Left hindlimb (tissue), 1 donor: ENCODE measurements at places on chromosomes 16 and 17.

DNA sequence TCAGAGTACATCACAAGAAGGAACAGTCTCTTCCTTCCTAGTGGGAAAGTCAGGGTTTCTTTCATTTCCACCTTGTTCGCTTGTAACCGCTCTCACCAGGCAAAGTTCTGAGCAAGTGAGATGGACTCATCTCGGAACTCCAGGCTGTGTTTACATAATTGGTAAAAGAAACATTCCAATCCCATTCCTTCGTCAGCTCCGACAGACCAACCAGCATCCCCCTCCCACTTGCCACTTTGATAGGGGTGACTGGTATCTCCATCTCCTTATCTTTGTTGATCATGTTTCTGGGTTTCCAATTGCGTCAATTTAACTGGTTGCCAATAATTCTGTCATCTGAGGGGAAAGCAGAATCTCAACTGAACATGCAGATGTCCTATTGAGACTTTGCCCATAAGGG lies 36.8 kb upstream of the LYRM9 start:
- DNase-seq, result no peak

- no peak for DNase-seq
Measured at GRCh38 chr17:75352079-75352569, 53.4 kb downstream of the GRB2 start.

DNA sequence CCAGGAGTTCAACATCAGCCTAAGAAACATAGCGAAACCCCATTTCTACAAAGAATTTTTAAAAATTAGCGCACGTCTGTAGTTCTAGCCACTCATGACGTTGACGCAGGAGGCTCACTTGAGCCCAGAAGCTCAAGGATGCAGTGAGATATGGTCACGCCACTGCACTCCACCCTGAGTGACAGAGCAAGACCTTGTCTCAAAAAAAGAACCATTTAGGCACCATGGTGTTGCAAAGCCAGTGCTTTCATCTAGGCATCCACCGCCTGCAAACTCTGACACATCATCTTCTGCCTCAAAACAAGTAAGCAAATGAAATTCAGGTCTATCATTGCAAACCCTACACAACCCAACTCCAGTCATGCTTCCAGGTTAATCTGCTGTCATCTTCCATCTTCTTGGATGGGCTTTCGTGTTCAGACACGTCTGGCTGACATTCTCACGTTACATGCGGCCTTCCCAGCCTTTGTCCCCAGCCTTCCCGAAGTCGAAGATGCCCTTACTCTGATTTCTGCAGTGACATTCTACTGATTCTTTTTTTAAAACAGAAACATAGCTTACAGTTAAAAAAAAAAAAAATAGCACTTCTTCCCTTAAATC lies 8.9 kb downstream of the ANKRD11 start:
- DNase-seq, result no peak

DNA sequence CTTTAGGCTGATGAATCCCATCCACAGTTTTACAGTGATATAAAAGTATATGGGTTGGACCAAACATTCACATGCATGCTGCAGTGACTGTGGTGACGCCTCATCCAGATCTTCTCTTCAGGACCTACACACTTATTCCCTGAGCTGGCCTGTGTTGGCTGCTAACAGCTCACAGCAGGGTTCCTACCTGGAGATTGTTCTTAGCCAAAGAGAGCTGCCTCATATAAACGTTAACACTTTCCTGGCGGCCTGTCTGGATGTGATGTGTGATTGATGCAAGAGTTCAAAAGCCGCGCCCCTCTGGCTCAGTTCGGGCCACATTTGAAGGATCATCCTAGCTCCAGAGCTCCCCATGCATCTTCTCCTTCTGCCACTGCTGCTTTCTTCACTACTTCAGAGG lies 93.0 kb upstream of the NETO2 start:
- DNase-seq, result no peak

- peak; percentile 83 for DNase-seq
Measured at GRCh38 chr16:7086822-7087616, 245.6 kb upstream of the RBFOX1 start.

GRCh38 chr17:8930649-8931048 lies 34.9 kb downstream of the PIK3R5 start:
- no peak for DNase-seq

GRCh38 chr16:25087761-25088160 lies 23.8 kb upstream of the LCMT1 start:
- no peak for DNase-seq

GRCh38 chr17:62892870-62893338 lies 73.1 kb upstream of the TANC2 start:
- peak; percentile 49 for DNase-seq

DNA sequence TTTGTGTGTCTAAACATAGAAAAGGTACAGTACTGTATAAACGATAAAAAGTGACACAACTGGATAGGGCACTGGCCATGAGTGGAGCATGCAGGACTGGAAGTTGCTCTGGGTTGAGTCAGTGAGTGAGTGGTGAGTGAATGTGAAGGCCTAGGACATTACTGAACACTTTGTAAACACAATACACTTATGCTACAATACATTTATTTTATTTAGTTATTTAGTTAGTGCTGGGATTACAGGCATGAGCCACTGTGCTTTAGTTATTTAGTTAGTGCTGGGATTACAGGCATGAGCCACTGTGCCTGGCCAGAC lies 4.6 kb downstream of the CFAP20 start:
- no peak for DNase-seq

- DNase-seq, result no peak
Measured at GRCh38 chr17:68941761-68942160, 13.4 kb downstream of the ABCA8 start.

- no peak for DNase-seq
Measured at GRCh38 chr16:30382111-30382881, at the start of gene SEPTIN1. Gene SEPTIN1, minus strand, starts transcription at chr16:30382561. Its CDS starts 19 bp downstream, at chr16:30382542.

GRCh38 chr17:82871056-82871775 lies 31.4 kb upstream of the ZNF750 start:
- DNase-seq, result peak; percentile 42

DNA sequence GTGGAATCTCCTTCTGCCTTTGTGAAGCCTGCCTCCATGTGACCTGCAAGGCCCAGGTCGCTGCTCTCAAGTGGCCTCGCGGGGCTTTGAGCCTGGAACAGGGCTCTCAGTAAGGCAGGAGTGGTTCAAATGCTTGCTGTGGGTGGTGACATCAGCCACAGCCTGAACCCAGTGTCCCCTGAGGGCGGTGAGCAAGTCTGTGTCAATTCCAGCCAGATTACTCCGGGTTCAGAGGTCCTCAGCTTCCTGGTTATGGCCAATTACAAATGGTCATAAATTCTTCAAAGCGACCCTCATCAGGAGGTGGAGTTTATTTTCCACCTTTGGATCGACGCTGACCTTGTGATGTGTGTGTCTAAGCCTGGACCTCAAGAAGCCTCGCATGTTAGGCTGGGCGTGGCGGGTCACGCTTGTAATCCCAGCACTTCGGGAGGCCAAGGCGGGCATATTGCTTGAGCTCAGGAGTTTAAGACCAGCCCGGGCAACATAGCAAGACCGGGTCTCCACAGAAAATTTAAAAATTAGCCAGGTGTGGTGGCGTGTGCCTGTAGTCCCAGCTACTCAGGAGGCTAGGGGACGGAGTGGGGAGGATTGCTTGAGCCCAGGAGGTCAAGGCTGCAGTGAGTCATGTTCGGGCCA lies 17.3 kb downstream of the LGALS3BP start:
- DNase-seq, result no peak

GRCh38 chr17:80358861-80359260 lies 56.1 kb upstream of the ENDOV start:
- no peak for DNase-seq

DNA sequence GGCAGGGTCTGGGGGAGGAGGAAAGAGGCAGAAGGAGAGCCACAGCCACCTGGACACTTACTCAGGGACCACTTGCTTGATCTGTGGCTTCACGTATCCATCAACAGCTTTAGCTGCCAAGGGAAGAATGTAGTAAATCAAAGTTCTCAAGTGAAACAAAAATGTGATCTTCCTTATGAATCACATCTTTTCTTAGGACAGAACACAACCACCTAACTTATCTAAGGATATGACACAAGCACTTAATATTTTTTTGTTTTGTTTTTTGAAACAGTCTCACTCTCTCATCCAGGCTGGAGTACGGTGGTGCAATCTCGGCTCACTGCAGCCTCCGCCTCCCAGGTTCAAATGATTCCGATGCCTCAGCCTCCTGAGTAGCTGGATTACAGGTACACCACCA lies 8.4 kb upstream of the GHDC start:
- no peak for DNase-seq

- no peak for DNase-seq
Measured at GRCh38 chr16:86725401-86725800, 147.1 kb downstream of the FOXL1 start.

DNA sequence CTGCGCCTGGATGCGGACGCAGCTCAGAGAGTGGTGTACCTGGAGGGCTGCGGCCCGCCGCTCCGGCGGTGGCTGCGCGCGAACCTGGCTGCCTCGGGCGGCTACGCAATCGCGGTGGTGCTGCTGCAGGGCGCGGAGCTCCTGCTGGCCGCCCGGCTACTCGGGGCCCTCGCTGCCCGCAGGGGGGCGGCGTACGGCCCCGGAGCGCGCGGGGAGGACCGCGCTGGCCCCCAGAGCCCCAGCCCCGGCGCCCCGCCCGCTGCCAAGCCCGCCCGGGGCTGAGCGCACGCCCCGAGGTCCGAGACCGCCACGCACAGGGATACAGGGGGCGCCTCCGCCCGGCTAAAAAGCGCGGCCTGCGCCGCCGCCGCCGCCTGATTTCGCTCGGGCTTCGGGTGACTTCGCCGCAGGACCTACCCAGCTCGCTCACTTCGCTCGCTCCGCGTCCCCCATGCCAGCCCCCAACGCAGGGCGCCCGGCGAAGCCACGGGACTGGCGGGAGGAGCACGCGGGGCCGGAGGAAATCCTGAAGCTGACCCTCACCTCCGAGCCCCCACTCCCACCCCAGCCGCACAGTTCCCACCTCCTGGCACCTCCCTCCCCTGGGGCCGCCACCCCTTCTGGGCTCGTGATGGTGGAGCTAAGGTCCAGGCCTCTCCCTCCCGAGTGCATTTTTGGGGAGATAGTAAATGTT lies 8.2 kb downstream of the PDE6G start:
- no peak for DNase-seq

- no peak for DNase-seq
Measured at GRCh38 chr17:73317513-73318426, 6.0 kb upstream of the CDC42EP4 start.

- no peak for DNase-seq
Measured at GRCh38 chr17:80693511-80693910, 148.9 kb downstream of the RPTOR start.

DNA sequence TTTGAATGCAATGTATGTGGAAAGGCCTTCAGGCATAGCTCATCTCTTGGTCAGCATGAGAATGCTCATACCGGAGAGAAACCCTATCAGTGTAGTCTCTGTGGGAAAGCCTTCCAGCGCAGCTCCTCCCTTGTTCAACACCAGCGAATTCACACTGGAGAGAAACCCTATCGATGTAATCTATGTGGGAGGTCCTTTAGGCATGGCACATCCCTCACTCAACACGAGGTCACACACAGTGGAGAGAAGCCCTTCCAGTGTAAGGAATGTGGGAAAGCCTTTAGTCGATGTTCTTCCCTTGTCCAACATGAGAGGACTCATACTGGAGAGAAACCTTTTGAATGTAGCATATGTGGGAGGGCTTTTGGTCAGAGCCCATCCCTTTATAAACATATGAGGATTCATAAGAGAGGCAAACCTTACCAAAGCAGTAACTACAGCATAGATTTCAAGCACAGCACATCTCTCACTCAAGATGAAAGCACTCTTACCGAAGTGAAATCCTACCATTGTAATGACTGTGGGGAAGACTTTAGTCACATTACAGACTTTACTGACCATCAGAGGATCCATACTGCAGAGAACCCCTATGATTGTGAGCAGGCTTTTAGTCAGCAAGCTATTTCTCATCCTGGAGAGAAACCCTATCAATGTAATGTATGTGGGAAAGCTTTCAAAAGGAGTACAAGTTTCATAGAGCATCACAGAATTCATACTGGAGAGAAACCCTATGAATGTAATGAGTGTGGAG lies 24.7 kb downstream of the ZFP90 start:
- no peak for DNase-seq

- no peak for DNase-seq
Measured at GRCh38 chr17:3009411-3009920, 53.9 kb downstream of the OR1D5 start.

DNA sequence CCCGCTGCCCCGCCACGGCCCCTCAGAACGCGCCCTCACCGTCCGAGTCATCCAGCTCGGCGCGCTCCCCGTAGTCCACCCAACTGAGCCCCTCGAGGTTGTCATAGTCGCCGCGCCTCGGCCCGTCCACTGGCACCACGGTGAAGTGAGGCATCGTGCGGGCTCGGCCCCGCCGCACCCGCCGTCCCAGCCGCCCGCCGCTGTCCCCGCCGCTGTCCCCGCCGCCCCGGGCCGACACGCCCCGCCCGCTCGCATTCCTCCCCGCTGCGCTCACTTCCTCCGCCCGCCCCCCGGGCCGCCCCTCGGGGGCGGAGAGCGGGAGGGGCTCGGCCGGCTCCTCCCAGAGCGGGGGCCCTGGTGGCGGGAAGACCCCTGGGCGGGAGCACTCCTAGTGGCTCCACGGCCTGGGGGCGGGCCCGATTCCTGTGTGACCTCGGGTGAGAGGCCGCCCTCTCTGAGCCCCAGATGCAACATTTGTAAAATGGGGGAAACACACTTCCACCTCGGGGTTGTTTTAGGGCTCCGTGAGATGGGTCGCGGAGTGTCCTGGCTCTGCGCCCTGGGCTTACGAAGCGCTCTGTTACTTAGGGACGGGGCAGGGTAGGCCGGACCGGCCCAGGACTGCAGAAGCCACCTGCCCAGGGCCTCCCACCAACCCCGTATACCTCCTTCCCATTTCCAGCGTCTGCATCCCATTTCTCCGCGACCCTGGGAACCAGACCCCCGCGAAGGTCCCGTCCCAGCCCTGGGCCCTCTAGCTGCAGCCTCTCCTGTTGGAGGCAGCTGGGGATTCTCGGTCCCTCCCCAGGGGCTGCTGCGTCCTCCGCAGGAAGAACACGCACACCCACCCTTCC lies at the start of gene SLC12A4:
Gene SLC12A4, minus strand, starts transcription at position 238 of the 854 bp plus-strand sequence. Its CDS starts 84 bp downstream, at position 154.
- peak; percentile 95 for DNase-seq

DNA sequence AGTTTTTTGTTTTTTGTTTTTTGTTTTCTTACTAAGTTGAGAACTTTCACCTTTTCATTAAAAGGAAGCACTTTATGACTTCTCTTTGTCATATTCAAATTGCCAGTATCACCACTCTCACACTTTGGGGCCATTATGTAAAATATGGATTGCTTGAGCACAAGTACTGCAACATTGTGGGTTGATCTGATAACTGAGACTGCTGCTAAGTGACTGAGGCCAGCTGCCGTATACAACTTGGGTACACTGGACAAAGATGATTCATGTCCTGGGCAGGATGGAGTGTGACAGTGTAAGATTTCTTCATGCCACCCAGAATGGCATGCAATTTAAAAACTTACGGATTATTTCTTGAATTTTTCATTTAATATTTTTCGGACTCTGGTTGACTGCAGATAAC lies 7.8 kb downstream of the TTC19 start:
- DNase-seq, result no peak

GRCh38 chr17:66863820-66864219 lies 28.9 kb downstream of the CACNG5 start:
- no peak for DNase-seq

- no peak for DNase-seq
Measured at GRCh38 chr16:81185416-81185815, 53.1 kb upstream of the BCO1 start.
